ENCODE measurements at places on chromosomes 6 and 20.

- peak; percentile 75 for DNase-seq
Observed at GRCh38 chr6:43774776-43775534, 4.9 kb downstream of the VEGFA start.

DNA sequence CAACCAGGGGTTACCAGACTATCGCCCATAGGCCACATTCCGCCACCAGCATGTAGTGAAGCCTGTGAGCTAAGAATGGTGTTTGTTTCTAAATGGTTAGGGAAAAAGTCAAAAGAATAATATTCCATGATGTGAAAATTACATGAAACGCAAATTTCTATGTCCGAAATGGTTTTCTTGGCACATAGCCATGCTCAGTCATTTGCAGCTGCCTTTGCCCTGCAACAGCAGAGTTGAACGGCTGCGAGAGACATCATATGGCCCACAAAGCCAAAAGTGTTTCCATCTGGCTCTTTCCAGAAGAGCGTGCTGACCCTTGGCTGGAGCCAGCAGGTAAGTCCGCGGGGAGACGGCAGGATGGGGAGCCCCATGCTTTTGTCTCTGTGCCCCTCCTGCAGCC, 60.7 kb downstream of the FAM120B start:
- peak; percentile 58 for DNase-seq

DNA sequence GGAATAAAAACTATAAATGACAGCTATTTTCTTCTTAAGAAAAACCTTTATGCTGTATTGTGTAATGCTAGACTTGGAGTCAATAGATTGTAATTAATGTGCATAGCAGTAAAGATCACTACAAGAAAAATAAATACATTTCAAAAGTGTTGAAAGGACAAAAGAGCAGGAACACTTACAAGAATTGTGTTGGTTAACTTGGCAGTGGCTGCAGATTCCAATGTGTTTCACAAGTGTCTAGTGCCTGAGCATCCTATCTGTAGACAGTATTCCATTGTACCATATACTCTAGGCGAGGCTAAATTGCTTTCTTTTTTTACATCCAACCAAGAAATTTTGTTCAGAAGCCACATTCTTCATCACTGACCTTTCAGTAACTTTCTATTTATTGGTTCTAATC, 924.1 kb downstream of the EPHA7 start:
- no peak for DNase-seq

GRCh38 chr6:37137201-37138090, 32.5 kb upstream of the PIM1 start:
- DNase-seq = peak; percentile 24

GRCh38 chr6:75748743-75749538, at the start of gene MYO6:
MYO6 (plus strand) TSS chr6:75749239; CDS start chr6:75817548, 68,309 bp downstream.
- DNase-seq = peak; percentile 93

GRCh38 chr6:15380351-15380750, 134.5 kb downstream of the JARID2 start:
- DNase-seq = no peak

GRCh38 chr6:157789861-157790260, 33.2 kb upstream of the SNX9 start:
- peak; percentile 65 for DNase-seq

- DNase-seq = no peak
Observed at GRCh38 chr6:44058617-44059358, 68.5 kb downstream of the MRPL14 start.

- no peak for DNase-seq
Observed at GRCh38 chr20:24441661-24442060, 27.8 kb upstream of the SYNDIG1 start.

DNA sequence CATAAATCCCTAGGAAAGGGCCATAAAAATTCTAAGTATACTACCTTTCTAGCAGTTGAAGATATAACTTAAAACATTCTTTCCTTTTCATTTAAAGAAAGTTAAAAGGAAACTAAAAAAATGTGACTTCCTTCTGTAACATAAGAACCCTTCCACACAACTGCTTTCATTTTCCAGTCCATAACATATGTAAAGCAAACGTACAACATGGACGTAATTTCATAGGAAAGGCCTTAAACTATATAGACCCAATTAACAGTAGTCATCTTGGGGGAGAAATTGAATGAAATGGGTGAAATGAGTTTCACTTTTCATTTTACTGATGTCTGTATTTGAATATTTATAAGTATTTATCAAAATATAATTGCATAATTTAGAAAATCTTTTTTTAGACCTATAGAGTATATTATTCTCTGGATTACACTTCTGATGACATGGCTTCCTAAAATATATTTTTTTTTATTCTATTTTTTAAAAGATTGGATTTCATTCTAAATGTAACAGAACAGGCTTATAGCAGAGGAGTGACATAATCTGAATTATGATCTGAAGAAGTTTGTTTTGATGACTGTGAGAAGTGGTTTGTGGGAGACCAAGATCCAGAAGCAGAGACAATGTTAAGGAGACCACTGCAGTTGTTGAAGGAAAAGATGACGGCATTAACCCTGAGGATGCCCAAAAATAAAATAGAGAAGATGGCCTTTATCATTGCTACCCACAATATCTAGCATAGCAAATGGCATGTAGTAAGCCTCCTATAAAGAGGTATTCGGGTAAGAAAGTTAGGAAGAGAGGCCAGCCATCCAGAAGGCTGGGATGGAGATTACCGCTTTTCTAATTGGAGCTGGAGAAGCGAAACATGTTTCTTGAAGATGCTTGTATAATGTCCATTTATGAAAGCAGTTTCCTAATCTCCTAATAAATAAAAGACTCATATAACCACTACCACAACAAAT, 260.4 kb downstream of the PTPRK start:
- no peak for DNase-seq

- DNase-seq = peak; percentile 7
Observed at GRCh38 chr6:149392535-149392934, 7.5 kb upstream of the SUMO4 start.

DNA sequence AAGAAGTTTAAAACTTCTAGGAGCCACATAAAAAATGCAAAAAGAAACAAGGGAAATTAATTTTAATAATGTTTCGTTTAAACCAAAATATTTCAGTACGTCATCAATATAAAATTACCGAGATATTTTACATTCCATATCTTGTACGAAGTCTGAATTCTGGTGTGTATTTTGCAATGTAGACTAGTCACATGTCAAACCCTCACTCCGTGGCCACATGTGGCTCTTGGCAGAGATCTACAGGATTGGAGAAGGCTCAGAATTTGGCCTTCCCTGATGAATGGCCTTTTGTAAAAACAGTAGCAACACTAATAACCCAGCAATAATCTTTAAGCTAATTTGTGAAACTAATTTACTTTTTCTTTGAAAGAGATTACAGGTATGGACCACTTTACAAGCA, 217.1 kb downstream of the PRL start:
- DNase-seq = no peak

All from NCI-H69 (cell line).